ENCODE measurements at places on chromosomes 6 and 20.

DNA sequence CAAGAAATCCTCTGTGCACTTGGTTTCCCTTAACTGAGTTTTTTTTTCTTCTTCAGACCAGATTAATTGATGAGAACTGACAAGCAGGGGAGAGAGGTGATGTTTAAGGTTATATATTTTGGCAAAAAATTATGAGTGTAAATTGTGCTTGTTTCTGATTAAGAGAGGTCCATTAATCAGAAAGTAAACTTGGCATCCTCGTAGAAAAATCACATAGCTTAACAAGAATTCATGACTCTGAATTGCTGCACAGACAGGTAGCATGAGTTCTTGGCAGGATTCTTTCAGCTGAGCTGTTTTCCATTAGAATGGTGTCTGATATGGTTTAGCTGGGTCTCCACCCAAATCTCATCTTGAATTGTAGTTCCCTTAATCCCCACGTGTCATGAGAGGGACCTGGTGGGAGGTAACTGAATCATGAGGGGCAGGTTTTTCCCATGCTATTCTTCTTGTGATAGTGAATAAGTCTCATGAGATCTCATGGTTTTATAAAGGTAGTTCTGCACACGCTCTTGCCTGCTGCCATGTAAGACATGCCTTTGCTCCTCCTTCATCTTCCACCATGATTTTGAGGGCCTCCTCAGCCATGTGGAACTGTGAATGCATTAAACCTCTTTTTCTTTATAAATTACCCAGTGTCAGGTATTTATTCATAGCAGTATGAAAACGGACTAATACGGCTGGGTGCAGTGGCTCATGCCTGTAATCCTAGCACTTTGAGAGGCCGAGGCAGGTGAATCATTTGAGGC, 34.2 kb upstream of the DDR1 start:
- DNase-seq, result no peak

DNA sequence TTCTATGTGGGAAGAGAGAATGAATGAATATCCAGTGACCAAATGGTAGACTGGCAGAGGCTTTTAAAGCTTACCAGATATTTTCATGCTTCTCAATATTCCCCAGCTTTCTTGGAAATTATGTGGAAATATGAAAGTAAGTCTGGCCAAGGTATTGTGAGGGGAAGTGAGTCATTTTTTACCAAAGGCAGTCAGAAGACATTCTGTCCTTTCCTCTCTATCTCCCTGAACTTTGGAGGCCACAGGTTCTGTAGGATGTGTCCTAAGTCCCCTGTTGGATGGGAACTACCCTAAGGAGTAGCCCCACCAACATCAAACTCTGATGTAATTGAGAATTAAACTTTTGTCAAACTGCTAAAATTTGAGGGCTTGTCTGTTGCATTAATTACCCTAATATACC, 593.8 kb upstream of the NRSN1 start:
- DNase-seq, result no peak

- DNase-seq, result no peak
These were observed 53.6 kb upstream of the CST7 start for GRCh38 chr20:24895431-24895830.

- peak; percentile 68 for DNase-seq
These were observed 31.5 kb downstream of the SF3B5 start for GRCh38 chr6:144063744-144064401.

DNA sequence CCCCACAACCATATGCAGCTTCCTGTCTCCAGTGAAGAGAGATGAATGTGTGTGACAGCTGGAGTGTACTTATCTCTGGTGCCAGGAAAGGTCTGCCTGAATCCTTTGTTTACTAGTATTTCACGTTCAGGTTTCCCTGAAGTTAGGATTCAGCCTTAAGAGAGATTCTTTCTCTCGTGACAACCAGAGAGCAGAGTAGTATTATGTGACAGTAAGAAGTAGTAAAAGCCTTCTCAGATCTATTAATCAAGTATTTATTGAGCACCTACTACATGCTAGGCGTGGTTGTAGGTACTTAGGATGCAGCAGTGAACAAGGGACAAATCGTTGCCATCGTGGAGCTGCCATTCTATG, 949 bp downstream of the KIFC1 start:
- no peak for DNase-seq

DNA sequence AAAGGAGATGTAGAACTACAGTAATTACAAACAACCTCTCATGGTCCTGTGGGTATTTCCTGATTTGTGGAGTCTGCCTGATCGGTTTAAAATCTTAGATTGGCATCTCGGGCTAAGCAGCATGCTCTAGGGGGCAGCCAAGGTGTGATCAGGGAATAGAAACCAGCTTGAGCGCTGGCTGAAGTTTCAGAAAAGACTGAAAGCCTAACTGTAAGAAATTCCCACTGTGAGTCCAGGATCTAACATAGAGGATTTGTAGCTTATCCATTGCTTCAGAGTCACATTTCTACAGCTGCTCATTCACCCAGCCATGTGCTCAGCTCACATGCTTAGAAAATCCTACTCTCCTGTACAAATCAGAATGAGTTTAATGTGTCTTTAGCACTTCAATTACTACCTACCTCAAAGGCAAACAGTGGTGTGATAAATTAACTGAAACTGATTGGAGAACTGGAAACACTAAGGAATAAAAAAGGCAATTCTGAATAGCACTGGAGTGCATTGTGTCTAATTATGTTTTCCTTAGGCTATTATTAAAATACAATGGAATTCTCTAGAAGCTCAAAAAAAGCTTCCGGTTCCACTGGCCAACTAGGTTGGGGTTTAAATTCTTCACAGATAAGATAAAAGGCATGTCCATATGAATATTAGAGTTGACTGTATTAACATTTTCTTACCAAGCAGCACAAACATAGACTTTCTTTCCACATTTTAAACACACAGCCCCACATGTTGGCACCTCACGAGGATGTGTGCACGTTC, 73.8 kb upstream of the MPC1 start:
- peak; percentile 30 for DNase-seq

DNA sequence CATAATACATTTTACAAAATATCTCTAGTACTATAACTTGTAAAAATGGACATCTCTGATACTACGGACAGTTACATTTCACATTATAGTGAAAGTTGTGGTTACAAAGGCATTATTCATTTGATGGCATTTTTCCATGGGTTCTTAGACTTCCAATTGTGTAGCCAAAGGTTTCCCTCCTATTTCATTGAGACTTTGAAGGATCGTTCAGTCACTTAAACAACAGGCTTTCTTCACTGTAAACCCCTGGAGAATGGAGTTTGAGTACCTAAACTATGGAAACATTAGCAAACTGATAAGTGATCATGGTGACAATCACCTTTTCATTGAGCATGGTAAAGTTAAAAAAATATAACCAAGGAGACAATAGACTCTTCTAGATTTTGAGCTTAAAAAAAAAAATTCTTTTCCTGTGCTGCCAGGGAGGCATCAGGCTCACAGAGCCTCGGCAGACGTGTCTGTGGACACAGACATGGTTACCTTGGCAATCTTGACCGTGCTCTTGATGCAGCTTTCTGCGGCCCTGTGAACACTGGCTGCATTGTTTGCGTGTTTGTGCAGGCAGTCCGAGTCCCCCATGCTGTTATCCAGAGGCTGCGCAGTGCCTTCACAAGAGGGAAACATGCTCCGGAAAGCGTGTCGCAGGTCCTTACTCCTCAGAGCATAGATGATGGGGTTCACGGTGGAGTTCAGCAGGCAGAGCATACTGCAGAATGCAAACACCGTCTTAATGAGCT, 22.6 kb downstream of the CNR1 start:
- no peak for DNase-seq

- DNase-seq, result no peak
These were observed 21.3 kb upstream of the SYNDIG1 start for GRCh38 chr20:24448170-24448569.

DNA sequence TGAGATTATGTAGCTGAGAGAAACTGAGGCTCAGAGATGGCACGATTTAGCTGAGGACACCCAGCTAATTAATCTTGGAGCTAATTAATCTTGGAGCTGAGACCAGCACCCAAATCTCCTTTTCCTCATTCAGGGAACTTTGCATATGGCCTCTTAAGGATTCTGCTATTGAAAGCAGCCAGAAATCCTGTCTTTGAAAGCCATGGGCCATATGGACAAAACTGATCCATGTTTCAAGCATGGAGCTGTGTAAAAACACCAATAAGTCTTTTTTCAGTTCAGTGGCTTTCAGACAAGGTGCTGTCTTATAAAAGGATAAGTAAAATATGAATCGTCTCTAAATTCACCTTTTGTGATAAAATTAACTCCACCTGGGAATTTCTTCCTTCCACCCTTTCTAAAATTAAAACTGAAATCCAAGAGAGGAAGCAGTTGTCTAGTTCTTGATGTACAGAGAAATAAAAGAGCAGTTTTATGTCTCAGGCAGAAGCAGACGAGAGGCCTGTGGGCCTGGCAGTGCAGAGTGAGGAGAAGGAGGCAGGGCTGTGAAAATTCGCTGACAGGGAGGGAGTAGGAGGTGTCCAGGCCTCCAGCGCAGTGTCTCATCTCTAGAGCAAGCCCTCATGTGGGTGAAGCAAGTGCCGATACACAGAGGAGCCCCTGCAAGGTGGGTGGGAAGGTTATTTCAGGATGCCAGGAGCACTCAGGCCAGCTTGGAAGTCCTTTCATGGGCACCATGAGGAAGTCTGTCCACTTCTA, 266.9 kb downstream of the UST start:
- DNase-seq, result no peak

- no peak for DNase-seq
These were observed 25.4 kb downstream of the TTLL2 start for GRCh38 chr6:167350275-167350696.

- no peak for DNase-seq
These were observed 1.3 kb downstream of the C6orf89 start for GRCh38 chr6:36886950-36887618.

- peak; percentile 31 for DNase-seq
These were observed 181.5 kb upstream of the TCF21 start for GRCh38 chr6:133707456-133707855.

- no peak for DNase-seq
These were observed 71.0 kb upstream of the MRAP2 start for GRCh38 chr6:83962582-83962981.

GRCh38 chr6:70738028-70738427, 70.3 kb downstream of the SMAP1 start:
- DNase-seq, result no peak

DNA sequence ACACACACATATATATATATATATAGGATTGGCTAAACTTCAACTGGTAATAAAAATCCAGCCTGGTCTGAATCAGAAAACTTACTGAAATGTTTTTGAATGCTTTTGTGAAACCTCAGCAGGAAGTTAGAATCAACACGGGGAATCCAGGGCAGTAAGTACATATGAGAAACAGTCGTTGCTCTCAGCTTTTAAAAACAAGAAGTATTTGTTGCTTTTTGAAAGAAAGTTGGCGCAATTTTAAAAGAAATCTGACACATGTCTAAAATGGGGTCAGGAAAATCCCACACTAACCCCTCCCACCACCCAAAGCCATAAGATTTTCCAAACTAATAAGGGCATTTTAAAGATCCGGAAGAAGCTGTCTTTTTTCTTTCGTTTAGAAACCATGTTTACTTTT, 11.5 kb upstream of the CCDC170 start:
- no peak for DNase-seq

Measured in right hindlimb (tissue), 1 donor.